ENCODE measurements at places on chromosomes 1 and 21.

DNA sequence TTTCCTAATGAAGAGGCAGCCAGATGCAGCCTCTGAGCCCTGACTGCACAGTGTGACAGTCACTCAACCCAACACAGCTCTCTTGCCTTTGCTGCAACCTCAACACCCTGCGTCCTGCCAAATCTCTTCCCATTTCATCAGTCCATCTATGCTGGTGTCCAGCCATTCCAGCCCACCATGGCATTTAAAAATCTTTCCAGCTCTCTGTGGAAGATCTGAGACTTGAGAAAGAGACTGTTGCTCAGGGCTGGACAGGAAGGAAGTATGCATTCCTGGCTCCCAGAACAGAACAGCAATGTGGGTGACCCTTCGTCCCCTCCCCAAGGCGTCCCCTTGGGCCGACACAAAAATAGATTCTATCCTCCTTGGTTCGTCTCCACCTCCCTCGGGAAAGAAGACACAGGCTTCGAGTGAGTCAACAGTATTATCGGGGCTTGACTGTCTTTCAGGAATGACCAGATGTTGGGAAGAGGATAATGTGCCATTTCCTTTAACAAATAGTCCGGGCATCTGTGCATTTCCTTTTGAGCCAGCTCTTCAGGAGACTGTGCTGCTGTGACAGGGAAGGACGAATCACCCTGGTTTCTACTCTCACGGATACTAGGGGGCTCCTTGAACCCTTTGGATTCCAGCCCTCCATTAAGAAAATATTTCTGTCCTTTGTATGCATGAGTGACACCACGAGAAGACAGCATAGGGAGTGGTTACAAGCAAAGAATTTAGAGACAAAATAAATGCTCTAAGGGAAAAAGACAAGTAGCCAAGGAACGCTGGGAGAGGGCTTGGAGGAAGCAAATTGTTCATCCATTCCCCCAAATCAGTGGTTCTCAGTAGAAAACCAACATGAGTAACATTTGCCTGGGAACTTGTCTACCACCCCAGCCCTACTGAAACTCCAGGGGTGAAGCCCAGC lies 111.4 kb upstream of the CDC42BPA start:
- peak; percentile 87 for DNase-seq

DNA sequence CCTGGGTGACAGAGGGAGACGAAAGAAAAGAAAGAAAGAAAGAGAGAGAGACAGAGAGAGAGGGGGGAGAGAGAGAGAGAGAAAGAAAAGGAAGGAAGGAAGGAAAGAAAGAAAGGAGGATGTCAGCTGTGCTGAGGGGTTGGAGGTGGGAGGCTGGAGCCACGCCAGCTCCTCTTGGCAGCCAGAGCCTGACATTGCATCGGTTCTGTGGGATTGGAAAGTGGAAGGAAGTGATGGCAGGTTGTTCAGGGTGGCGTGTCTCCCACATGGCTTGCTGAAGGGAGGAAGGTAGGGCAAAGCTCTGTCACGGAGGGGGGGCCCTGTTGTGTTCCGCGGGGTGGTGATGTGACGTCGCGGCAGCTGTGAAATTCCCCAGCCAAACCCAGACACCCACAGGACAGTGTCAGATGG lies 30.7 kb downstream of the EIF2D start:
- DNase-seq = no peak

DNA sequence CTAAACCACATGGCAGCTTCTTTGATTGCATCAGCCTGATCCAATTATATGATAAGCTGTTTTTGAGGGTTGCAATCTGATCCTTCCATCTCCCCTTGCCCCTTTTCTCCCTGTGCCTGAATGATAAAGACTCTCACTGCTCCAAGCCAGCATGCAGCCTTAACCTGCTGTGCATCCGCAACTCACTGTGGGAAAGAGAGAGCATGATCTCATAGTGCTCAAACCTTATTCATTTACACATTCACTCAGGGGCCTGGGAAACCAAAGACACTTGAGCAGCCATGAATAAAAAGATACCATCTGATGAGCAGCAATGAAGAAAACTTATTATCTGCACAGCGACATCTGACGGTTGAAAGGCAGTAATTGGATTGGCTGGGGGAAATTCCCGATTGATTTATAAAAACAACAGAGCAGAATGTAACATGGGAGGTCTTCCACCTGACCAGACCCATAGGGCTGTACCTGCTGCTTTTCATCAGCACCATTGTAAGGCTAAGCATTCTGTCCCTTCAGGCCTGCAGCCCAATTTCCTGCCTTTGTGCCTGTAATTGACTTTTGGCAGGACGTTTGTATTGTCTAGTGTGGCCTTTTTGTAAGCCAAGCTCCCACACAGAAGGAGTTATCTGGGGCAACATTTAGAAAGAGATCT lies 62.5 kb downstream of the KIAA0040 start:
- DNase-seq = no peak

- no peak for DNase-seq
These were observed 9.9 kb upstream of the CFHR2 start for GRCh38 chr1:196933531-196934189.

DNA sequence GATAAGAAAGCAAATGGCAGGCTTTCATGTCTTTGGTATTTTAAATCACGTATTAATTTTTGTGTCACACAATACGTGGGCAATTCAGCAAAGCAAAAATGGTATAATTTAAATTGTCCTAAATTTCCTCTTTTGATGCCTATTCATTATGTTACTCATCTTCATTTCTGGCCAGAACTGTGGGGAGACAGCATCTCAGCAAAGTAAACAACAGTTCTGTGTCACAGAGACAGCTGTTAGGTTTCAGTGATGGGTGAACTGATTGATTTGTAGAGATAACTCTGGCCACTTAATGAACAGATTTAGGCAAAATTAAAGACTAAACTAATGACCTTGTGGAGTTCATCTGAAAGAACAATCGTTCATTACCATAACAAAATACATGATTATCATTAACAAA lies 49.2 kb downstream of the FH start:
- no peak for DNase-seq

DNA sequence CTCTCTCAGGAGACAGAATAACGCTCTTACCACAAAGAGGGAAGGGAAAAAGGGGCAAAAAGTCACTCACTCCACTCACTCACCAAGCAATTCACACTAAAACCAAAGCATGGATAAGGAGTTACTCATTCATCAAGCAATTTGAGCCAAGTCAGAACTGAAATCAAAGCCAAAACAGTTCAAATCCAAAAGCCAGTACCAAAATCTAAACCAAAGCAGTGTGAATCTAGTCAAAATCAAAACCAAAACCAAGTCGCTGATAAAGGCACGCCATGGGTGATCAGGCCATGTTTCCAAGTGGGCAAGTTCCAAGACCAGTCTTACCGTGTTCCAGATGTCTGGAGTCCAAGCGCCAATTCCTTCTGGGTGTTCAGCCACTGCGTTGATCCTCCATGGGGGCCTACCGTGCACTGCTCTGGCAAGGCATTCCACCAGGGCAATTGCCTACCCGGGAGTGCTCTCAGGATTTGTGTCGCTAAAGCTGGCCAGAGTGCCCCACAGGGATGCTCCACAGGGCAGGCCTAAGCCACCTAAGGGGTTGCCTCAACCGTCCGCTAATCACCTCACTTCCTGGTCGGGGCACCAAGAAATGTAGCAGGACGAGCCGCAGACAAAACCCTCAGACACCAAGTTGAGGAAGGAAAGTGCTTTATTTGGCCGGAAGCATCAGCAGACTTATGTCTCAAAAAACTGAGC lies 142.3 kb downstream of the TRIM33 start:
- no peak for DNase-seq

GRCh38 chr21:17726047-17726829 lies 92.9 kb downstream of the C21orf91 start:
- no peak for DNase-seq

- DNase-seq = no peak
These were observed 116.8 kb downstream of the LRRC53 start for GRCh38 chr1:74395571-74395970.

DNA sequence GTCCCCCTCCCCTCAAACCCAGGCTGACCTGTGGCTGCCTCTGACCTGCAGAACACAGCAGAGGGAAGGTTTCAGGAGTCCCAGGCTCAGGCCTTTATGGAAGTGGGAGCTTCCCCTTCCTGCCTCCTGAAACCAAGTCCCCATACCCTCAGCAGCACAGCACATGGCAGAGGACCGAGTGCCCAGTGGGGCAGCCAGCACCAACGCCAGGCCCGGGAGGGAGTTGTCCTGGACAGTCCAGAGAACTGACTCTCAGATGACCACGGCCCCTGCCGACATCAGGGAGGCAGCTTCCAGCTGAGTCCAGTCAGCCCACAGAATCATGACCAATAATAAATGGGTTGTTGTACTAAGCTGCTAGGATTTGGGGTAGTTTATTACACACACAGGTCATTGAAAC lies 79.6 kb upstream of the ERG start:
- DNase-seq = no peak

DNA sequence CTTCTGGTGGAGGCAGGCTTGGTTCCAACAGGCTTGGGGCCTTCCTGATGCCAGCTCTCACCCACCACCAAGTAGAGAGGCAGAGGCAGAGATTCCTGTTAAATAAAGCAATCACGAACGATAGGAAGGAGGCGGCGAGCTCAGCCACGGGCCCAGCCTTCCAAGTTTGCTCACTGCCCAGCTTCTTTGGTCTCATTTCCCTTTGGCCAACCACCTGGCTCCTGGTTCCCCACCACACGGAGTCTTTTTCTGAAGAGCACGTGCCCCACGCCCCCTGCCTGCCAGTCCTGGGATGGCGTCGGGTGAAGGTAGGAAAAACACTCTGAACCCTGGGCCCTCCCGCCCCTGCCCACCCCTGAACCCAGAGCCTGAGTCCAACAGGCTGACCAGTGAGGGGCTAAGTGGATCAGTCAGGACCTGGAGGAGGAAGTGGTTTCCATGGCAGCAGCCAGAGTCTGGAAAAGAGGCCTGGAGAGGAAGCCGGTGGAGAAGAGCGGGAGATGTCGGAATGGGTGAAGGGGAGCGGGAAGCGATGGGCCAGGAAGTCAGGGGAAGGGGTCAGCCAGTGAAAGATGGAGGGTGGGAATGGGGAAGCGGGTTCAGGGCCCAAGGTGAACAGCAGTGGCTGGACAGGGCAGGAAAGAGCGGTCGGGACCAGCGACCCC lies 158.2 kb upstream of the KLHDC7A start:
- DNase-seq = no peak

DNA sequence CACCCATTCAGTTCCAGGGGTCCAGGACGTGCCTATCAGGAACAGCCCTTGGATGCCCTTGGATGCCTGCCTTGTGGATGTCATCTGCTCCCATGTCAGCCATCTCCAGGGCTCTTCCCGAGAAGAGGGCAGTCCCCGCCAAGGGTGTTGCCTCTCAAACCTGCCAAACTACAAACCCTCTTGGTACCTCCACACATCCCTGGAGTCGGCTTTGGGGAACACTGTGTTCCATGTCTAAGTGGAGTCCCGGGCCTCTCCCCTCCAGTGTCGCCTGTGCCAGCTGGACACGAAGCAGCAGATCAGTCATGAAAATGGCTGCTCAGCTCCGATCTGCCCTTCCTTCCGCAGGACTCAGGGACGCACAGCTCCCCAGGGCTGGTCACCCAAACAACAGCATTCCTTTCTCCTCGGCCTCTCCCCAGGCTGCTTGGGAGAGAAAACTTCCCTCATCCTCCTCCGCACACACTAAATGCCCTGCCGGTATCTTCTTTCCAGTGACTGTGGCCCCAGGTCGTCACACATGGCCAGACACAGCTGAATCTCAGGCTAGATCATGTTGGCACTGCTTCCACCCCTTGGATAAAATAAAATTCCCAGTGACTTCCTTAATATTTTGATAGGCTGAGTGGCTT lies 53.4 kb downstream of the GALNT2 start:
- DNase-seq = no peak

DNA sequence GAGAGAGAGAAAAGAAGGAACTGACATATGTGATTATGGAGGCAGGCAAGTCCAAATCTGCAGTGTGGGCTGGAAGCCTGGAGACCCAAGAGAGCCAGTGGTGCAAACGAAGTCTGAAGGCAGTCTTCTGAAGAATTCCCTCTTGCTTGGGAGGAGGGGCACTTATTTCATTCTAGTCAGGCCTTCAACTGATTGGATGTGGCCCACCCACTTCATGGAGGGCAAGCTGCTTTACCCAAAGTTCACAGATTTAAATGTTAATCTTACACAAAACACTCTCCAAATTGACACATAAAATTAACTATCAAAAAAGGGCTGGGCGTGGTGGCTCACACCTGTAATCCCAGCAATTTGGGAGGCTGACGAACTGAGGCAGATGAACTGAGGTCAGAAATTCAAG lies 103.5 kb upstream of the RAB3GAP2 start:
- no peak for DNase-seq

- peak; percentile 19 for DNase-seq
These were observed 43.2 kb downstream of the PHACTR4 start for GRCh38 chr1:28412731-28413130.

DNA sequence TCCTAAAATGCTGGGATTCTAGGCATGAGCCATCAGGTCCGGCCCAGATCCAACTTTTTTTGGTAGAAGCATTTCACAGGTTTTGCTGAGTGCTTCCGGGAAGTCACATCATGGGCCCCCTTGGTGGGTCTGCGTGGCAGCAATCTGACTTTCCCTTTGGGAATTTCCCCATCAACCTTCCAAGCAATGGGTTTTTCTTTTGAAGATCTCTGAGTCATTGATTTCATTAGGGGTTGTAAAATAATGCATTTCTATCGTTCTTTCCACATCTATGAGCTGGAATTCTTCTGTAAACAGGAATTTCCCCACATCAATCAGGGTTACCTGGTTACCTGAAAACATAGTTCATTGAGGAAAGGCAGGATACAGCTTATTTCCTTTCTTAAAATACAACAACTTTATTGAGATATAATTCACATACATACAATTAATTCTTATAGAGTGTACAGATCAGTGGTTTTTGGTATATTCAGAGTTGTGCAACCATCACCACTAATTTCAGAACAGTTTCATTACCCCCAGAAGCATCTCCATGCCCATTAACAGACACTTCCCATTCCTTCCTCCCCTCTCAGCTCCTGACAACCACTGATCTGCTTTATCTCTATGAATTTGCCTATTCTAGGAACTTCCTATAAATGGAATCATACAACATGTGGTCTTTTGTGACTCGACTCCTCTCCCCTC lies 9.9 kb upstream of the ZBTB17 start:
- peak; percentile 58 for DNase-seq

GRCh38 chr1:16111771-16112595 lies 38.5 kb upstream of the FAM131C start:
- DNase-seq = peak; percentile 48

DNA sequence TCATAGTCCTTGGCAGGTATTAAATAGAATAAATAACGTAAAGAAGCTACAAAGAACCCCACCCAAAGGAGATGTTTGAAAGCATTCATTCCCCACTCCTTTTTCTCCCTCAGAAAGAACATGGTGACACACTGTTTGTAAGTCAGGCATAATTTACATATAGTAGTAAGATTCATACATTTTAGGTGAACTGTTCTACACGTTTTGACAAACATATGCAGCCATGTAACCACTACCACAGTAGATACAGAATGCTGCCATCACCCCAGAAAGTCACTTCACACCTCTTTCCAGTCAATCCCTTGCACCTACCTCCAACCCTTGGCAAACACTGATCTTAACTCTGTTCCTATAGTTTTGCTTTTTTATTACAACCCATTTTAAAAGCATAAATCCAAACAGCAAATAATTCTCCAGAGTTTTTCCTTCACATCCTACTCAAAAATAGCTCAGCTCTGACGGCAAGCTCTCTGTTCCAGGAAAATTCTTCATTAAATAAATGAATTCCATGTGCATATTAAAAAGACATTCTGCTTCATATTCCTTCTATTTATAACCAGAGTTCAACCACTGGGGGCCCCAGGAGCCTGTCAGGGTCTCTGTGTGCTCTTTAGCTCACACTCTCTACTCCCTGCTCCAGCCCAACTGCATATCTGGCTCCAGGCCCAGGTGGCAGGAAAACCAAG lies 258.8 kb downstream of the PLPP3 start:
- DNase-seq = no peak

Data from EL (cell line).